Spleen (tissue), 13 donors: ENCODE measurements at places on chromosomes 11 and 22. TPM values are rescaled to one million over a fixed set of nuclear protein-coding genes. Genes with fewer than 3 reads are reported as not detected.

The OPCML gene
- total RNA-seq: 5.0 TPM

DNA sequence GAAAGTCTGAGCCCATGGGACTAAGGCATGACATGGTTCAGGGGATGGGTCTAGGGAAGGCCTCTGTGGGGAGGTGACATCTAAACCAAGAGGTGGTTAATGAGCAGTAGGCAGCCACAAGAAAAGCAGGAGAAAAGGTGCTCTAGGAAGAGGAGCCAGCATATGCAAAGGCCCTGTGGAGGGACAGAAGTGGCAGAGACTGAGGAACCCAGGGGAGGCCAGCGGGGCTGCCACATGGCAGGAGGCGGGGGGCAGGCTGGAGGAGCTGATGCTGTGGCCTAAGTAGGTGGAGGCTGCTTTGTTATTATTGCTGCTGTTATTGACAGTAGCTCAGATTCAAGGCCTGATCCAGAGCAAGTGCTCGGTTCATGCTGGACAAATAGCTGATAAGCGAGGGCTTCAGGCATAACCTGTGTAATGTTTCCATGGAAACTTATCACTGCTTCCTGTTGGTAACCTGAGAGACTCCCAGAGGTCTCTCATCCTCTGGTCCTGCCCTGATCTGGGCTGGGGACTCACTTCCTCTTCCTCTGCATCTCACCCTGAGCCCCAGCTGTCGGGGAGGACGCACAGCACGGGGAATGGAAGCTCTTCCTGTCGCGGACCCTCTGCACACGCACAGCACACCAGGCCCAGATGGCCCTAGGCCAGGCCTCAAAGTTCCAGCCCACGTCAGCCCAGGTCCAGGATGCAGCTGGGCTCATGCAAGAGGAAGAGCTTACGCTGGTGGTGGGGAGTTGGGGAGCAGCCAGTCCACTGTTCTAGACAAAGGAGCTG is 75.2 kb upstream of the TP53I11 start:
- DNase-seq: peak; percentile 87

- no peak for DNase-seq
Observed at GRCh38 chr22:45462034-45462655, 40.5 kb upstream of the FBLN1 start.

DNA sequence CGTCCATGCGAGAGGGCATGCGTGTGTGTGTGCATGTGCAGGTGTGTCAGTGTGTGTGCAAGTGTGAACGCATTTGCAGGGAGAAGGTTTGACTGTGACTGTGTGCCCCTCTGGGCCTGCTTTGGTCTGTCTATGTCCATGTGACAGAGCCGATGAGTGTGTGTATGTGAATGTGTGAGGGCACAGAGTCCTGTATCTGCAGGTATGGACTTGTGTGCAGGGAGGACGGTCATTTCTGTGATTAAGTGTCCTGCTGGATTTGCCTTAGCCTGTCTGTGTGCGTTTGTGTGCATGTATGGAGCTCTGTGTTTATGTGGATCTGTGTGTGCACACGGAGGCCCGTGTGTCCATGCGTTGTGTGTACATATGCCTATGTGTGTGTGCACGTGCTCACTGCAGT is 5.4 kb downstream of the EMID1 start:
- DNase-seq: no peak

DNA sequence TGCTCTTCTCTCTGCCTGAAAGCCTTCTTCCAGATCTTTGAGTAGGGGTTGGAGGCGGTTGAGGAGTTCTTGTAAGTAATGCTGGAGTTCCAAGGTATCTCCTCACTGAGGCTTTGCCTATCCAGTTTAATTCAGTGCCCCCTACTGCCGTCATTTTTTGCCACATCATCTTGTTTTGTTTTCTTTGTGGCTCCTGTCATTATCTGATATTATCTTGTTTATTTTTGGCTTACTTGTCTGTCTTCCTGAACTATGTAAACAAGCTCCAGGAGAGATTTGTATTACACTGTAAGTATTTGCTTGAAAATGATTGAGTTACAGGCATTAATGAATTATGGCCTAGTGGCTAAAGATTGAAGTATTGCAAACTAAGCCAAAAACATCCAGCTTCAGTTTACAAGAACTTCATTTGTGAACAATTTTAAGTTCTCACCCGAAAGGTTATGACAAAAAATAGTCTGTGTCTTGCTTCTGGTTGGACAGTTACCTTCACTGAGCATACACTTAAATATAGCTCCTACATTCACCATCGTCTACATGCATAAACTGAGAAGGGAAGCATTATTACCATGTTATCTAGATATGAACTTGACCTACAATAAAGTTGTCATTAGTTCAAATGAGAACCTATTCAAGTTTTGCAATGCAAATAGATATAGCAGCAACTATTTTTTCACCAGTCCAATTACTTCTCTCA is 154.8 kb downstream of the ARHGAP42 start:
- no peak for DNase-seq

DNA sequence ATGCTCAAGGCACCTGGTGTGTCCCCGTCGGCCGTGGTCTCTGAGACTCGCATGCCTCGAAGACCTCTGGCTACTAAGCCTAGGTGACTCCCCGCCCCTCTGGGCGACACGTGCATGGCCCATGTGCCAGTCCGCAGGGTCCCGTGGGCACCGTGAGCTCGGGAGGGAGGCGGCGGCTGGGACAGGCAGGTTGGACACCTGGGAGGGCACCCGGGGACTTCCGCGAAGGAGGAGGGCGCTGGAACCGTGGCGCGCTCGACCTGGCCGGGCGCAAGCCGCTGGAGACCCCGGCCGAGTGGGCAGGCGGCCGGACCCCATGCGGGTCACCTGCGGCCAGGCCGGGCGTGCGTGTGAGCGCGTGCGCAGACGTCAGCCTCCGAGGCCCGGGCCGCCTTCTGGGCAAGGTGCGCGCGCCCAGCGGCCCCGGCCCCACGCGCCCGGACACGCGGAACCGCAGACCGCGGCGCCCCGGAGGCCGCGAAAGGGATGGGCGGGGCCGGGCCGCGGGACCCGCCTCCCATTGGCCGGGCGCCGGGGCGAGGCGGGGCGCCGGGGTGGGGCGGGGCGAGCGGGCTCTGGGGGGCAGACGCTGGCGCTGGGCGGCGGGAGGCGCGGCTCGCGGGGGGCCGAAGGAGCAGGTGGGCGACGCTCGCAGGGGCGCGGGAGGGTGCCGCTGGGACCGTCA is 579 bp upstream of the RASD2 start:
- DNase-seq: peak; percentile 86

DNA sequence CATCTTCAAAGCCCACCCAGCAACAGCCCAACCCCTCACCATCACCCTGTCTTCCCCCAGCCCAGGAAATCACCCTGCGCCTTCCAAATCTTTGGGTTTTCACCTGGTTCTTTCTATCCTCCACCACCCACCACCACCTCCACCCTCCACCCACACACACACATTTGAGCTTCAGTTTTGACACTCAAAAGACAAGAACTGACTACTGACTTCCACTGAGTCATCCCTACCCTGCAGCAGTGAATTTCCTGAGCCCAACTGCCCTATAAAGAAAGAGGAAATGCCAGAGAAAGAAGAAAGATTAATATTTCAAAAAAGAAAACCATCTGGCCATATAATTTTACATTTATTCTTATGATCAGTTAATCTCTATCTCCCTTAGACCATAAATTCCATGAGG is 137.5 kb downstream of the CHST1 start:
- no peak for DNase-seq

The PNPLA3 gene
- 2.3 TPM for total RNA-seq

- no peak for DNase-seq
Observed at GRCh38 chr11:44339530-44339883, 29.6 kb upstream of the ALX4 start.

DNA sequence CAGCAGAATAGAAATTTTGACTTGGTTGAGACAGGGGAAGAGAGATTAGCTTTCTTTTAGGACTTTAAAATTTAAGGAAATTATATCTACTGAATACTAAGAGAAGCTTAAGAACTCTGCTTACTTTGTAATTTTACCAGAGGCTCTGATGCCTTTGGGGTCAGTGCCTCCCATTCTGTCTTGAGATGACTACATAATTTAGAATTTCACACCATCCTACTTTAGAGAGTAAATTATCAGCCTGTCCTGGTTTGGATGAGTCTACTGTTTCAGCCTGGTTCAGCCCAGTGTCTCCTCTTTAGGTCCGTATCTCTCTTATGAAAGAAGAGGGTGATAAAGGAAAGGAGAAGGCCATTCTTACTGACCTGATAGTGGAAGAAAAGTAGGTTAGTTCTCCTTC is 9.8 kb downstream of the NUCB2 start:
- DNase-seq: no peak

DNA sequence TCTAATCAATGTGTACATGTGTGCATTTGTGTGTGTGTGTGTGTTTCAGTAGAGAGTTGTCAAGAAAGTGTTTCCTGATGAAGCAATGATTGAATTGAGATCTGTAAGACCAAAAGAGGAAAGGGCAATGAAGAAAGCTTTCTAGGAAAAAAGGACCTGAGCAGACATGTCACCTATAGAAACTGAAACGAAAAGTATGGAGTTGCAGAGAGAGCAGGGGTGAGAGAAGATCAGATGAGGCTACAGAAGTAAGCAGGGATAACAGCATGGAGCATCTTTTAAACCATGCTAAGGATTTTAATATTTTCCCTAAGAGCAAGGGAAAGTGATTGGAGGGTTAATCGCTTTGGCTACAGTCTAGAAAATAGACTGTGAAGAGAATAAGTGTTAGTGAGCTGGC is 1459.4 kb upstream of the TENM4 start:
- DNase-seq: no peak
